ENCODE measurements at places on chromosomes 3 and 15. TPM values are rescaled to one million over a fixed set of nuclear protein-coding genes. Genes with fewer than 3 reads are reported as not detected.

DNA sequence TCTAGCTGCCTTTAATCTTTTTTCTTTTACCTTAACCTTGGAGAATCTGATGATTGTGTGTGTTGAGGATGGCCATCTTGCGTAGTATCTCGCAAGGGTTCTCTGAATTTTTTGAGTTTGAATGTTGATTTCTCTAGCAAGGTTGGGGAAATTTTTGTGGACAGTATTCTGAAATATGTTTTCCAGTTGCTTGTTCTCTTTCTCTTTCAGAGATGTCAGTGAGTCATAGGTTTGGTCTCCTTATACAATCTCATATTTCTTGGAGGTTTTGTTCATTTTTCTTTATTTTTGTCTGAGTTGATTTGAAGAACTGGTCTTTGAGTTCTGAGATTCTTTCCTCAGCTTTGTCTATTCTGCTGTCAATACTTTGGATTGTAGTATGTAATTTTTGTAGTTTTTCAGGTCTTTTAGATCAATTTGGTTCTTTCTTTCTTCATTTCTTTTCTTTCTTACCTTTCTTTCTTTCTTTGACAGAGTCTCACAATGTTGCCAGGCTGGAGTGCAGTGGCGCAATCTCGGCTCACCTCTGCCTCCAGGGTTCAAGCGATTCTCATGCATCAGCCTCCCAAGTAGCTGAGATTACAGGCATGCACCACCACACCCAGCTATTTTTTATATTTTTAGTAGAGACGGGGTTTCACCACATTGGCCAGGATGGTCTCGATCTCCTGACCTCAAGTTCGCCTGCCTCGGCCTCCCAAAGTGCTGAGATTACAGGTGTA, 366.4 kb upstream of the RASGRP1 start:
- no peak overlapping the region for H3K4me3 ChIP-seq
- H3K4me1 ChIP-seq, result no peaks in the 10 kb centered on the region
- no peaks in the 10 kb centered on the region for H3K27me3 ChIP-seq

- no peaks in the 10 kb centered on the region for H3K4me1 ChIP-seq
- DNase-seq, result no peak
- H3K27me3 ChIP-seq, result no peaks in the 10 kb centered on the region
- no peak overlapping the region for H3K4me3 ChIP-seq
Observed at GRCh38 chr15:64691896-64692565, 83.4 kb downstream of the RBPMS2 start.

GRCh38 chr3:49699281-49699979, 10.1 kb downstream of the RNF123 start:
- H3K27me3 ChIP-seq, result no peaks in the 10 kb centered on the region
- no peaks in the 10 kb centered on the region for H3K4me1 ChIP-seq
- DNase-seq, result no peak
- no peak overlapping the region for H3K4me3 ChIP-seq
- H3K36me3 ChIP-seq, result peaks cover 59% of the 10 kb centered on the region

- H3K4me1 ChIP-seq, result no peaks in the 10 kb centered on the region
- H3K27ac ChIP-seq, result no peak overlapping the region
- no peak for DNase-seq
- H3K36me3 ChIP-seq, result no peaks in the 10 kb centered on the region
Observed at GRCh38 chr3:27985369-27986035, 255.9 kb upstream of the CMC1 start.

GRCh38 chr3:27708250-27708649, 13.9 kb downstream of the EOMES start:
- H3K4me3 ChIP-seq, result no peak overlapping the region
- H3K4me1 ChIP-seq, result peaks cover 5% of the 10 kb centered on the region
- H3K27ac ChIP-seq, result no peak overlapping the region
- no peak for DNase-seq

GRCh38 chr3:159229116-159229680, 427.3 kb downstream of the MFSD1 start:
- H3K4me3 ChIP-seq, result no peak overlapping the region
- H3K36me3 ChIP-seq, result no peaks in the 10 kb centered on the region
- DNase-seq, result no peak
- H3K4me1 ChIP-seq, result no peaks in the 10 kb centered on the region
- no peaks in the 10 kb centered on the region for H3K27me3 ChIP-seq
- no peak overlapping the region for H3K27ac ChIP-seq

GRCh38 chr3:5014391-5014790, 35.2 kb downstream of the BHLHE40 start:
- no peak for DNase-seq
- no peaks in the 10 kb centered on the region for H3K36me3 ChIP-seq
- peaks cover 3% of the 10 kb centered on the region for H3K27me3 ChIP-seq
- peaks cover 8% of the 10 kb centered on the region for H3K4me1 ChIP-seq
- no peak overlapping the region for H3K27ac ChIP-seq

DNA sequence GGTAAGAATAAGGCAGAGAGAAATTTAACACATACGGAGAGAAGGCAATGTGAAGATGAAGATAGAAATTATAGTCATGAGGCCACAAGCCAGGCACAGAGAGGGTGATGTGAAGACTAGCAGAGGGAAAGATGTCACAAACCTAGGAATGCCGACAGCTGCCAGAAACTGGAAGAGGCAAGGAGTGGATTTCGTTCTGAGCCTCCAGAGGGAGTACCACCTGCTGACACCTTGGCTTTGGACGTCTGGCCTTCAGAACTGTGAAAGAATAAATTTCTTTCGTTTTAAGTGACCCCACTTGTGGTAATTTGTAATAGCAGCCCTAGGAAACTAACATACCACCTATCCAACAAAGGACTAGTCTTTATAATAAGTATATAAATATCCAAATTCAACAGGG, 5.0 kb upstream of the SGO1 start:
- H3K4me3 ChIP-seq, result no peak overlapping the region
- no peak overlapping the region for H3K27ac ChIP-seq
- H3K36me3 ChIP-seq, result no peaks in the 10 kb centered on the region
- peaks cover 10% of the 10 kb centered on the region for H3K4me1 ChIP-seq

GRCh38 chr3:40923143-40923542, 276.2 kb upstream of the CTNNB1 start:
- no peak for DNase-seq
- H3K4me1 ChIP-seq, result no peaks in the 10 kb centered on the region
- H3K27ac ChIP-seq, result no peak overlapping the region
- no peaks in the 10 kb centered on the region for H3K27me3 ChIP-seq

GRCh38 chr15:81239190-81239589, 42.5 kb downstream of the IL16 start:
- no peak overlapping the region for H3K27ac ChIP-seq
- no peak for DNase-seq
- H3K36me3 ChIP-seq, result no peaks in the 10 kb centered on the region

The C2CD4A gene
- not detected for total RNA-seq

The GPR87 gene
- total RNA-seq, result not detected

The KBTBD13 gene
- total RNA-seq, result not detected

The NR2E3 gene
- not detected for total RNA-seq

The GAP43 gene
- not detected for total RNA-seq

Data from T-cell (primary cell).